Stimulated activated CD4-positive, alpha-beta T cell treated with anti-CD3 and anti-CD28 coated beads, Interleukin-15, amount 100 ng/mL, for 24 hours (primary cell): ENCODE measurements at places on chromosomes 7 and 10.

- DNase-seq = no peak
Measured at GRCh38 chr10:126670056-126670894, at the start of gene C10orf90. Gene C10orf90 (minus strand): TSS chr10:126670693. CDS start chr10:126670480, 213 bp downstream.

- no peak for DNase-seq
Measured at GRCh38 chr7:128021366-128021765, 9.9 kb downstream of the LRRC4 start.

DNA sequence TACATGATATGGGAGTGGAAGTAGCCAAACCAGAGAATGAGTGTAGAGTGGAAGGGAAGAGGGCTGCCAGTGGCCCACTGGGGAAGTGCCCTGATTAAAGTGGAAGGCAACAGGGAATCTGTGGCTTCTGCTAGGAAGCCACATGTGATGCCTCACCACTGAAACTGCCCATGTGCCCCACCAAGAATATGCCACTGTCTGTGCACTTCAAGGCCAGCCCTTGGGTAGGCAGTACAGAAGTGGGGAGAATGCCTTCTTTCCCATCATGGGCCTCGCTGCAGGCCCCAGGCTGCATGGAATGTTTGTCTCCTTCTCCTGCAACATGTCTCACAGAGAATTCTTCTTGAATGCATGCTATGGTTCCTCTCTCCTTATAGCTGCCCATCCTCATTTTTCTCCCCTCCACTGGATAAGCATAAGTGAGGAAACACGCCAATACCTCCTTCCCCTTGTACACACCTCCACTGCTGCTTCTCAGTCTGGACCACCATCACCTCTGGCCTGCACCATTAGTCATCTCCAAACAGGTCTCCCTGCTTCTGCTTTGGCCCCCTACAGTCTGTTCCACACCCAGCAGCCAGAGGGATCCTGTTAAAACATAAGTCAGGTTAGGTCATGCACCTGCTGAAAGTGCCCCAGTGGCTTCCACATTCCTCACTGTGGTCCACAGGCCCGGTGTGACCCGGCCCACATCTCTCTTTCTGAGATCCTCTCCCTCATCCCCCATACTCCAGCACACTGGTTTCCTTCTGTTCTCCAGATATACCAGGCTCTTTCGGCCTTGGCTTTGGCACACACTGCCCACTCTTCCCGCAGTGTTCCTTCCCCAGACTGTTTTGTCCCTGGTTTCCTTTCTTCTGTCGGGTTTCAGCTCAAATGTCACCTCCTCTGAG, 37.1 kb downstream of the SNX10 start:
- DNase-seq = no peak

DNA sequence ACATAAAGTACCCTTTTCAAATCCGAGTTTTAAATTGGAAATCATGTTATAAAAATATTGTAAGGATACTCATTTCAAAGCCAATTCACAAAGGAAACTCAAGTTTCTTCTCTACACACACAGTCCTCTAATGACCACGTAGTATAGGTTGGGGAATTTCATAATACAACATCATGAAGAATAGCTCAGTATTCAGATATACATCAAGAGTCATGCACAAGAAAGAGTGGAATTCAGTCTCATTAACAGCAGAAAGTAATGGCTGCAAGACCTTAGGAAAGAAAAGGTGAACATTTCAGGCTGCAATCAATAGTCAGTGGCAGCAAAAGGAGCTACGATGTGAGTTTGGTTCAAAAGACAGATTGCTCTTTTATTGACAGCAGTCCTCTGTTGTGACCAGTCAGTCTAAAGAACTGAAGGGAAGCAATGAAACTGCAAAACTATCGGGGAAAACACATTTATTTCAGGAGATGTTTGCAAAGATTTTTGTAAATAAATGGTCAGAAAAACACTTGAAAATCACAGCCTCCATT, 317.2 kb downstream of the IPMK start:
- no peak for DNase-seq

DNA sequence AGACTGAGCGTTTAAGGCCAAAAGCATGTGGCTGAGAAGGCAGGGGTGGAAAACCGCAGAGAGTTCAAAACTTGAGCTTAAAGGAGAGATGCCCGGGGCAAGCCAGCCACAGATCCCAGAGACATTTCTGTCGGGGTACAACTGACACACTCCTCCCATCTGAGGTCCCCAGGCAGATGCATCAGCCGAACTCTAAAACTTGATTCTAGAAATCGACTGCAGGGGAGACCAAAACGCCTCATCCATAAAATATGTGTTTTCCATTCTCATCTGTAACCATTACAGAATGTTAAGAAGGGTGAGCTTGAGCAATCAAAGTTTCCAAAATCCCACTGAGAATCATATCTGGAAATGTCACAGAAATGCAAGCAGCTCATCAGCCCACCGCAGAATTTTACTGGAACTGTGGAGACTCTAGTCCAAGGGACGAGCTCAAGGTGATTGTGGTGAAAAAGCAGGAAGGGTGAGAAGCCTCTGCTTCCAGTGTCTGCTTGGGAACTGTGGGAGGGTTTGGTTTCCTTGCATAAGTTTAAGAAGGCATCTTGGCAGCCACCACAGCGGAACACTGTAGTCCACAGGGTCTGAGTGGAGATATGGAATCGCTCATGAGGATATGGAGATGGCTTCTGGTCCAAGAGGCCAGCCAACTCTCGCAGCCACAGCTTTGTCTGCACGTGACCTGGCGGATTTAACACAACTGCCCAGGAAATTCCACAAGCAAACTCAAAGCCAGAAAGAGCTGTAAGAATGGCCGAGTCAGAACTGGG, 249.2 kb downstream of the SFMBT2 start:
- no peak for DNase-seq

GRCh38 chr10:14772399-14772798, 2.3 kb downstream of the FAM107B start:
- DNase-seq = no peak

GRCh38 chr7:41882745-41883420, 180.0 kb upstream of the INHBA start:
- peak; percentile 31 for DNase-seq

DNA sequence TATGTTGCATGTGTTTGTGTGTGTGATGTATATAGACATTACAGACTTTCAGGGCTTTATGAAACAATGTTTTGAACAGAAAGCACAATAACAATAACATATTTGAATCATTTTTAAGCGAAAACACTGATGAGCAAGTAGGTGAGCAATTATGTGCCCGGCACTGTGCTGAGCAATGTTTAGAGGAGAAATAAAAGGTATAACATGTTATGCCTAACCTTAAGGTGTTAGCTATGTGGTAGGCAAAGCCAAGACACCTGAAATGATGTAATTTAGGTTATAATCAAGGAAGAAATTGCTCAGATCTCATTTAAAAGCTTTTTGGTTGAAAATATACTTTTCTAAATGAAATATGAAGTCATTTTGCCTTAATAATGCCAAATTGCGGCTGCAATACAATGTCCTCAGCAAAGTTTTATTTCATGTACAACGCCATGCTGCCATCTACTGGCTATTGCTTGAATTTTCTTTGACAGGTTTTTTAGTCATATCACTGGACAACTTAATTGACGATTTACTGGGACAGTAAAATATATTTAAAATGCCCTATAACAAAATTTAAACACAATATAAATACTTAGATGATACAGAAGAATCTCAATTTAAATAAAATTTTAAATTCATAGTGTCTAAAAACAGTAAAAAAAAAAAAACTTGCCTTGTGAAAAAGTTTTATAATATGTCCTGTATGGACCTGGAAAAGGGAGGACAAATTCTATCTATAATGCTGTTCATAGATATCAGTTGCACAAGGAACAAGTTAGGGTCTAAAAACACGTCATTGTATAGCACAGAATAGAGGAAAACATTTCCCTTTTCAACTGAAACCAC, 131.1 kb upstream of the CDK1 start:
- DNase-seq = peak; percentile 47

GRCh38 chr10:98365406-98366061, 49.4 kb downstream of the PYROXD2 start:
- no peak for DNase-seq

- DNase-seq = no peak
Measured at GRCh38 chr10:13972609-13973008, 358.1 kb downstream of the FRMD4A start.

- DNase-seq = no peak
Measured at GRCh38 chr7:772005-772294, 44.9 kb upstream of the PRKAR1B start.

GRCh38 chr10:596725-597345, 92.6 kb downstream of the DIP2C start:
- DNase-seq = no peak

GRCh38 chr7:30795161-30795948, 24.1 kb downstream of the MINDY4 start:
- no peak for DNase-seq

- no peak for DNase-seq
Measured at GRCh38 chr7:107643407-107643806, 17.2 kb upstream of the SLC26A4 start.

DNA sequence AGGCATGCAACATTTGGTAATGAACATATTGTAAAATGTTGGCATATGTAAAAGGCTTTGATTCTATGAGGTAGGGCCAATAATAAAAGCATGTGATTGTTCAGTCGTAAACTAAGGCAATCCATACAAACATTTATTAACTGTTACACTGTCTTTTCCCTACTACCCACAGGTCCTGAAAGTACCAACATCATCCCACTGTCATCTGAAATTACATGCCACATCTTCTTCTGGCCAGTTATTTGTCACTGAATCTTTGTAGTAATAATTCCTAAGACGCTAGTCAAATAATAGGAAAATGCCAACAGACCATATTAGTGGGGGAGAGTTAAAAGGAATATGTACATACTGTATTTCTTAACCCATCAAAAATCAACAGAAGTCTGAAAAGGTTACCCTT, 27.2 kb downstream of the DNAJC1 start:
- DNase-seq = no peak

DNA sequence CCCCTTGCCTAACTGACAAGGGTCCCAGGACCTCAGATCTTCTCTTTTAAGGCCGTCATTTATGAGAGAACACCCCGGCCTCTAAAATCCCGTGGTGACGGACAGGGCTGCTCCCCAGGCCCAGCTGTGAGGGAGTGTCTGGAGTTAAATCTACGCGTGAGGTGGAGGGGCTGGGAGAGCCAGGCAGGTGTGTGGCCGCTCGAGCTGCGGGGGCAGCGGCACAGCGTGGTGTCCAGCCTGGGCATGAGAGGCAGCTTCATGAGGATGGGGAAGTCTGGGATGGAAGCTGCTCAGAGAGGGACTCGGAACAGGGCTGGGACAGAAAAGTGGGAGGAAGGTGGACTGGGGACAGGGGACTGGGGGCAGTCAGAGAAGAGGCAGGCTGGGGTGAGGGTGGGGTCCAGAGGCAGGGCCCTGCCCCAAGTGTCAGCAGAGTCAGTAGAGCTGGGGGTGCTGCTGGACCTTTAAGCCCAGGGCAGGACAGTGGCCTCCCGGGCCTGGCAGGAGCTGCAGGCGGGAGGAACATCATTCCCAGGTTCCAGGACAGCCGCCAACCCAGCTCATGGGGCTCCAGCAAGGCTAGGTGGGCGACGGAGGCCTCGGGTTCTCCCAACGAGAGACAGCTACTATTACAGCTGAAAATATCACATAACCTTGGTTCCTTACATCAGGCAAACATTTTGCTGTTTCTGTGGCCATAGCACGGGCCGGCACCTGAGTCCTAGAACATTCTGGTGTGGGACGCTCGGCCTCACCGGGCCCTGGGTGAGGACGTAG, 55.2 kb downstream of the JAKMIP3 start:
- DNase-seq = no peak

DNA sequence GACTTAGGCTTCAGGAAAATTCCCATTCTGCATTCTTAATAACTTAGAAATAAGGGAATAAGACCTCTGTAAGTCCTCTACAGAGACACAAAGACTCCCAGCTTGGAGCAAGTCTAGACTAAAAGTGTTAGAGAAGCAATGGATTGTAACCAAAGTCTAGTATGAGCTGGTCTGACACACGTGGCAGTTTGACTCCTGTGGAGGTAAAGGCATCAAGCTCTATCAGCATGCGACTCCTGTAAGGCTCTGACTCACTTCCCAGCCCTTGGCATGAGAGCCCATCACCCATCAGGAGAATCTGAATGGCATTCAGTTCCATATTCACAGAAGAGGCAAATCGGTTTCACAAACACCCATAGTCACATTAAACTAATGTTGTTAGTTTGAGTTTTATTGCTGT, 4.4 kb upstream of the VSTM4 start:
- DNase-seq = no peak

DNA sequence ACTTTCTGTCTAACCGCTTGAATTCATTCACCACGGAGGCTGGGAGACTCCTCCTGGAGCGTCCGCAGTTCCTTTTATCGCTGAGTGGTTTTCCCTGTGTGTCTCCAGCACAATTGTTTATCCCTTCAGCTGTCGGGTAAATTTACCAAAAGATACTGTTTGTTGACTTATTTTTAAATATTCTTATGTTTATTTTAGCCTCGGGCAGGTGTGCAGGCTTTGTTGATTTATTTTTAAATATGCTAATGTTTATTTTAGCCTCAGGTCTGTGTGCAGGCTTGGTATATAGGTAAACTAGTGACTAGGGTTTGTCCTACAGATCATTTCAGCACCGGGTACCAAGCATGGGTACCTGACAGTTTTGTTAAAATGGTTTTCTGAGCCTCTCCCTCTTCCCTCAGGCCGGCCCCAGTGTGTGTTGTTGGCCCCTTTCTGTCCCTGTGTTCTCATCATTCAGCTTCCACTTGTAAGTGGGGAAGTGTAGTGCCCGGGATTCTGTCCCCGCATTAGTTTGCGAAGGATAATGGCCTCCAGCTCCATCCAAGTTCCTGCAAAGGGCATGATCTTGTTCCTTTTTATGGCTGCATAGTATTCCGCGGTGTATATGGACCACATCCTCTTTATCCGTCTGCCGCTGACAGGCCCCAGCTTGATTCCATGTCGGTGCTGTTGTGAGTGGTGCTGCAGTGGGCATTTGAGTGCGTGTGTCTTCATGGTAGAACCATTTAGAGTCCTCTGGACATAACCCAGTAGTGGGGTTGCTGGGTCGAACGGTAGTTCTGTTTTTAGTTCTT, 5.3 kb downstream of the GET4 start:
- DNase-seq = no peak

GRCh38 chr10:44888886-44889285, 22.3 kb upstream of the TMEM72 start:
- no peak for DNase-seq

DNA sequence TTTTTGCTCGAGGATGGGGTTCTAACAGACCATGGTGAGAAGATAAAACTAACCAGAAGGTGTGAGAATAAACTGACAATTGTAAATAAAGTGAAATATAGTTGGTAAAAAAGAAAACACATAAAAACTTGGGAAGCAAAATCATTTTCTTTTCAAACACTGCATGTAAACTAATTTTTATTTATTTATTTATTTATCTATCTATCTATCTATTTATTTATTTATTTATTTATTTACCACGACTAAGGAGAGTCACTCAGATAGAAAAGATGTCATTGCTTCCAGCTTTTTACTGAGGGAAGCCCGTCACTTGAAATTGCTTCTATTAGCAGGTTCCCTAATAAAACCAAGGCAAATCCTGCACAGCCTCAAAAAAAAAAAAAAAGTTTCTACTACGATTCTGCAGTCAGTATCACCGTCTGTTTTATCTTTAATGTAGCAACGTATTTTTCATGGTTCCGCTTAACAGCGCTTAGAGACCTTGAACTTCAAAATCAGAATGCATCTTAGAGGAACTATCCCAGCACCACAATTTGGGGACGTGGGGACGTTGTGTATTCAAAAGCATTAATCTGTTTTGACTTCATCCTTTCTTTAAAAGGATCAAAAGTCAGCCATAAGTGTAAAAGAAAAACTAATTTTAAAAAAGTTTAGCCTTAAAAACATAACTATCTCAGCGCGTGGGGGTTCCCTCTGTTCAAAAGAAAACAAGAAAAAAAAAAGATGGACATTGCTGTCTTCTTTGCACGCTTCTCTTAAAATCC, 33.3 kb upstream of the EBLN1 start:
- DNase-seq = no peak
